ENCODE measurements at places on chromosomes 5 and 9. TPM values are rescaled to one million over a fixed set of nuclear protein-coding genes. Genes with fewer than 3 reads are reported as not detected.

Gene GNG10
- 70.8 TPM for total RNA-seq

Gene DRD1
- total RNA-seq, result not detected

Gene CEP78
- total RNA-seq, result 37.8 TPM

Gene PLPP7
- total RNA-seq, result not detected

Gene CDX1
- total RNA-seq, result not detected

Gene NR5A1
- total RNA-seq, result 0.13 TPM

Gene BTNL9
- not detected for total RNA-seq

Gene CCDC183
- 5.3 TPM for total RNA-seq

Data from PC-9 (cell line).